ENCODE measurements at places on chromosomes 5 and 9.

GRCh38 chr5:94830520-94830919, 212.1 kb downstream of the SLF1 start:
- DNase-seq: no peak

DNA sequence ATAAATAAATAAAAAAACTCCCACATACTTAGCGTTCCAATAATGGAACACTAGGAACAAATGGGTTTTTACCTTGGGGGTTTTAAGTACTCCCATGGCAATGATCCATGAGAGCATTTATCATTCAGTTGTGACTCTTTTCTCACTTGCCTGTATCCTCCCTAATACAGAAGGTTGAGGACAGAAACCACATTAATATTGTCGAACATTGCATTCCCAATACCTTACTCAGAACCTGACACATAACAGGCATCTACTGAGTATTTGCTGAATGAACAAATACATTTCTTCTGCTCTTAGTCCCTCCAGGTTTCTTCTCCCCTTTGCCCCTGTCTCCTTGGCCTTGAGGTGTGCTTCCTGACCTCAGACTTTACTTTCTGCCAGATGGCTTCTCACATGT, 175.9 kb downstream of the CEMIP2 start:
- DNase-seq: no peak

DNA sequence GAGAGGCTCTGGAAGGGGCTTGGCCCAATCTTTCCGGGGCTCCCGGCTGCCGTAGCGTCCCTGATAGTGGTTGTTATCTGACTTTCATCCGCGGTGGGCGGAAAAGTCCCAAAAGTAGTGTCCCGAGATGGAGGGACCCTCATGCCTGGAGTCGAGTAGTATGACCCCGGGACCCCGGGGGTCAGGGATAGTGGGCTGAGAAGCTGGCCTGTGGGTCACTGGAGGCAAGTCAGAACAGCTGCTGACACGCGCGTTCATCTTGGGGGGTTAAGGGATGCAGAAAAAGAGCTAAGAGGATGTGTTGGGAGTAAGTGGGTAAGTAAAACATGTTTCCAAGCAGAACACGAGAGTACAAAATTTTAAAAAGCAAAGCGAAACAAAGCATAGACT, 123.4 kb downstream of the TMEM161B start:
- DNase-seq: no peak

- no peak for DNase-seq
Measured at GRCh38 chr9:68951879-68952659, 61.8 kb downstream of the PRKACG start.

GRCh38 chr5:92687821-92688722, 892.9 kb downstream of the NR2F1-AS1 start:
- DNase-seq: no peak

Data from COR-L47 (cell line).